ENCODE measurements at places on chromosomes 1 and 21. TPM values are rescaled to one million over a fixed set of nuclear protein-coding genes. Genes with fewer than 3 reads are reported as not detected.

The OR2T33 gene
- total RNA-seq, result not detected

The HTR6 gene
- not detected for total RNA-seq

The PEAR1 gene
- 17.7 TPM for total RNA-seq

The POFUT2 gene
- 29.6 TPM for total RNA-seq

The VPS26C gene
- total RNA-seq, result 48.5 TPM

The LRRC53 gene
- not detected for total RNA-seq

The CNTN2 gene
- not detected for total RNA-seq

The TPTE gene
- not detected for total RNA-seq

The TNFRSF8 gene
- total RNA-seq, result 2.1 TPM

The PLA2G2C gene
- total RNA-seq, result 0.74 TPM

The CELA3B gene
- total RNA-seq, result 0.90 TPM

The KCNQ4 gene
- 1.4 TPM for total RNA-seq
